Caudate nucleus (tissue), 63 donors: ENCODE measurements at places on chromosomes 13 and 19.

DNA sequence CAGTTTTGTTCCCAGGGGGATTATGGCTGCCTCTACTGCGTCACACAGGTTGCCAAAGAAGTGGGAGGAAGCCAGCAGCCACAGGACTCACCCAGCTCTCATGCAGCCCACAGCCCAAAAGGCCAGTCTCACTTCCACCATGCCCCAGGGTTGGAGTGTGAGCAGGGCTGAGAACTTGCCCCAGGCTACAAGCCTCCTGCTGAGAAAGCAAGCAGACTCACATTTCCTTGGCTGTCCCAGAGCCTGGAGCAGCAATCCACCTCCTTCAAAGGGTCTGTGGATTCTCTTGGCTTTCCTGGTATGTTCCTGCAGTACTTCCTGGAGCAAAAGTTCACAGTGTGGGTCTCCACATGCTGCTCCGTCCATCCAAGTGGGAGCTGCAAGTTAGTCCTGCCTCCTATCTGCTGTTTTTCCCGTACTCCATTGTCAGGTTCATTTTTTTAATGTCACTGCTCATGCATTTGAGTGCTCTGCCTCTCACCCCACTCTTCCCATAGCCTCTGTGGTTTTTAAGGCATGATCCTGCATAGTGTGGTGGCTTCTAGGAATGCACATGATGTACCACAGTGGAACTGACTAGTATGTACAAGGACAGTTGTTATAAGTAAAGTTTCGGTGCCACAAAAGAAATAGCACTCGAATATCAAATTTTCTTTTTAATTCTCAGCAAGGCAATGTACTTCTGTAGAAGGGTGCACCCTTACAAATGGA, 56.2 kb upstream of the ARHGEF7 start:
- DNase-seq, result no peak

GRCh38 chr13:105465745-105466144, 1069.7 kb downstream of the EFNB2 start:
- no peak for DNase-seq

- no peak for DNase-seq
Observed at GRCh38 chr19:49805822-49806619, 7.1 kb downstream of the FUZ start.

- DNase-seq, result no peak
Observed at GRCh38 chr13:83221813-83222241, 660.4 kb downstream of the SLITRK1 start.
